Activated CD4-positive, alpha-beta T cell treated with anti-CD3 and anti-CD28 coated beads, Interleukin-2, amount 50 U/mL, for 24 hours (primary cell): ENCODE measurements at places on chromosomes 6 and 20.

DNA sequence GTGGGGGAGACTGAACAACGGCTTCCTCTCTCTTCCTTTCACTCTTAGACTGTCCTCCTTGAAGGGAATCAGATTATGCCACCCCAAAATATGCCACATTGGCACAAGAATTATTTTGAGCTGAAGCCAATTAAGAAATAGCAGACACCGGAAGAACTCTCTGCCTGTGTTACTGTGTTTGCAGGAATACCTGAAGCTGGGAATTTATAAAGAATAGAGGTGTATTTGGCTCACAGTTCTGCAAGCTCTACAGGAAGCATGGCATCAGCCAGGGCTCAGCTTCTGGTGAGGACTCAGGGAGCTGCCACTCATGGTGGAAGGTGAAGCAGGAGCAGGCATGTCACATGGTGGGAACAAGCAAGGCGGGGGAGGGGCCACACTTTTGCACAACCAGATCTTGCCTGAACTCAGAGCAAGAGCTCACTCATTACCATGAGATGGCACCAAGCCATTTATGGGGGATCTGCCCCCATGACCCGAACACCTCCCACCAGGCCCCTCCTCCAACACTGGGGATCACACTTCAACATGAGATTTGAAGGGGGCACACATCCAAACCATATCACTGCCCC, 46.0 kb downstream of the PCNA start:
- DNase-seq, result no peak

DNA sequence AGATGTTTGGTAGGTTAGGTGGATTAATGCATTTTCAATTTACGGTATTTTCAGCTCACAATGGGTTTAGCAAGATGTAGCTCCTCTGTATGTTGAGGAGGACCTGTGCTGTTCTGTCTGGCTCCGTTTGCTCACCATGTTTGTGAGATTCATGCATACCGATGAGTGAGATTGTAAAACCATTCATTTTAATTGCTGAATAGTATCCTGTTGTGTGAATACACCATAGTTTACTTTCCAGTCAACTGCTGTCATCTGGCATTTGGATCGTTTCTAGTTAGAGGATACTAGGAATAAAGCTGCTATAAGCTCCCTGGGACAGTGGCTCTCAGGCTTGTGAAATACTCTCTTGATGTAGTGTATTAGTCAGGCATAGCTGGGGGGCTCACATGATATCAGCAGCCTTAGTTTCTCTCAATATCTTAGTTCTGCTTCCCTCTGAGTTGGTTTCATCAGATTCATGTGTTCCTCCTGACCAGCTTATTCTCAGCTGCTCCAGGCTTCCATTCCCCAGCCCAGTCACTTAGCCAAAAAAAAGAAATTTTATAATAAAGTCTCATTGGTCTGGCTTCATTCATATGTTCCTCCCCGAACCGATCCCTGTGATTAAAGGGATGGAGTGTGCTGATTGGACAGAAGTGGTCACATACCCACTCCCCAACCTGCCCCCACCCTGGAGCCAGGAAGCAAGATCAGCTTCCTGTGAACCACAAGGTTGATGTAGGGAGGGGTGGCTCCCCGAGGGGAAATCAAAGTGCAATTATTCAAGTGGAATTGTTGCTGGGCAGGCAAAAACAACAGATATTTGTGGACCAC, 10.9 kb upstream of the B4GALT5 start:
- no peak for DNase-seq

- no peak for DNase-seq
These were observed 174.7 kb downstream of the OTOR start for GRCh38 chr20:16922834-16923233.

DNA sequence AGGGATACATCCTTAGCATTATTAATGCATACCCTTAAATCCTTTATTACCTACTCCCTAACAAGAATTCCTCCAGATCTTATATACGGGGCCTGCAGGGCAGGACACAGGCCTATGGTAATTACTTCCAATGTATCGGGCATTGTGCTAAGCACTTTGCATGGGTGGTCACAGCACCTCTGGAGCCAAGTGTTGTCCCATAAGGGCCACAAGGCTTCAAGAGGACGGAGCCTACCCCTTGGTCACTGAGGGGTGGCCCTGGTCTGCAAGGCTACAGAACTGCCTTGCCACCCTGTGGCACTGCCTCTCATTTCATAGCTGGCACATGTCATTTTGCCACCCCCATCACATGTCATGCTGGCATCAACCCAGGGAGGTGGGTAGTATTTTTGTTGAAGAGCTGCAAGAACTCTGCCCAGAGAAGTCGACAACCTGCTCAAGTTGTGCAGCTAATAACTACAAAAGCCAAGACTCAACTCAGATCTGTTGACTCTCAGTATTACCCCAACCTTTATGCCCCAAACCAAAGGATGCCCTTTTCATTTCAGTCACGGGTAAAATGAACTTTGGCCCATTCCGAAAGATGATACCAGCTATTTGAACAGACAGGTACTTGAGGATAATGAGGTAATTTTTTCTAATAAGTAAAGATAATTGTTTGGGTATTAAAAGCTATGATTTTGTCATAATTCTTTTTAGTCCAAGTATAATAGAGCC, 144.1 kb upstream of the AKAP12 start:
- no peak for DNase-seq

DNA sequence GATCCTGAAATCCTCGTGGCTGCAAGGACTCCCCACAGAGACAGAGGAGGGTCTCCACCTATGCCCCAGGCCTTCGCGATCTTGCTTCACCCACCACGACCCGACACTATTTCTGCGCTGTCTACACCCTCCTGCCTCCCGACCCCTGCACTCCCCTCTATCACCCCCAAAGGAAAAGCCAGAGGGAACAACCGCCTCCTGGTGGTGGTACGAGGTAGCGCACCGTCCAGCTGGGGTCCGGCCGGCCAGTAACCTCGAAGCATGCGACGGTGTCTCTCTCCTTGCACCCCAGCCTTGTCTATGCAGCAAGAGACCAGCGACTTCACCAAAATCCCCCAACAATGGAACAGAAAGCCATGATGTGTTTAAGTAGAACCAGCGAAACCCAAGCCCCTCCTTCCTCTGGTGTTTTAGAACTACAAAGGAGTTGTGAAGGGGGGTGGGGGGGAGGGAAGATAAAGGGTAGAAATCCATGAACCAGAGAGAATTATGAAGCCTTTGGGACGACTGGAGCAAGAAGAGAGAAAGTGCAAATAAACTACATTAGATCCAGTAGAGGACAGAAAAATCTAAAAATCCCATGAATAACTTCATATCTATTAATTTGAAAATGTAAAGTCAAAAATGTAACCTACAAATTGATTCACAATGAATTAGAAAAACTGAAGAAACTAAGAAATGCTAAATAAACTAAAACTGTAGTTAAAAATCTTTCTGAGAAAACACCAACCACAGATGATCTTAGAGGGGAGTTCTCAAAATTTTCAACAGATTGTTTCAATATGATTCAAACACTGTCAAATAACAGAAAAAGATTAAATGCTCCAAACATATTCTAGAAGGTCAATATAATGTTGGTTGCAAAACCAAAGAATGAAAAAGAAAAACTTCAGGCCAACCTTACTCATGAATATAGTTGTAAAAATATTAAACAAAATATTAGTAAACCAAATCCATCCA, 168.0 kb downstream of the CDK19 start:
- no peak for DNase-seq

DNA sequence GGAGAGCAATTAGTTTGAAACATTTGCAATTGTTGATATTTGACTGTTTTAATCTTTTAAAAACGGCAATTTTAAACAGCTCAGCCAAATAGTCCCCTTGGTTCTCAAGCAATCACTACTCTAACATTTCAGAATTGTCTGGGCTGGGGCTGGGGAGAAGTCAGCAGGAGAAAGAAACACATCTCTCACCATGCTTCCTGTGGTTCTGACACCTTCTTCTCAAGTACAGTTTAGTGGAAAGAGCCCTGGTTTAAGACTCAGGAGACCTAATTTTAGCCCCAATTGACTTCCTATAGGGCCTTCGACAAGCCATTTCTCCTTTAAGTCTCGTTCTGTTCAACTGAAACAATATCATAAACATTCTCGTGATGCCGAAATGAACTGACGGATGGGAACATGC, 168.4 kb upstream of the CDYL start:
- no peak for DNase-seq

- DNase-seq, result no peak
These were observed 1102.8 kb upstream of the FLRT3 start for GRCh38 chr20:15440049-15440820.

- DNase-seq, result no peak
These were observed 20.2 kb upstream of the RALGAPA2 start for GRCh38 chr20:20732641-20733040.

- DNase-seq, result no peak
These were observed 35.1 kb upstream of the SLC16A10 start for GRCh38 chr6:111052171-111052570.

- DNase-seq, result no peak
These were observed 406.5 kb upstream of the CHD6 start for GRCh38 chr20:42024653-42025052.

GRCh38 chr6:52015953-52016352, 71.5 kb downstream of the PKHD1 start:
- no peak for DNase-seq

DNA sequence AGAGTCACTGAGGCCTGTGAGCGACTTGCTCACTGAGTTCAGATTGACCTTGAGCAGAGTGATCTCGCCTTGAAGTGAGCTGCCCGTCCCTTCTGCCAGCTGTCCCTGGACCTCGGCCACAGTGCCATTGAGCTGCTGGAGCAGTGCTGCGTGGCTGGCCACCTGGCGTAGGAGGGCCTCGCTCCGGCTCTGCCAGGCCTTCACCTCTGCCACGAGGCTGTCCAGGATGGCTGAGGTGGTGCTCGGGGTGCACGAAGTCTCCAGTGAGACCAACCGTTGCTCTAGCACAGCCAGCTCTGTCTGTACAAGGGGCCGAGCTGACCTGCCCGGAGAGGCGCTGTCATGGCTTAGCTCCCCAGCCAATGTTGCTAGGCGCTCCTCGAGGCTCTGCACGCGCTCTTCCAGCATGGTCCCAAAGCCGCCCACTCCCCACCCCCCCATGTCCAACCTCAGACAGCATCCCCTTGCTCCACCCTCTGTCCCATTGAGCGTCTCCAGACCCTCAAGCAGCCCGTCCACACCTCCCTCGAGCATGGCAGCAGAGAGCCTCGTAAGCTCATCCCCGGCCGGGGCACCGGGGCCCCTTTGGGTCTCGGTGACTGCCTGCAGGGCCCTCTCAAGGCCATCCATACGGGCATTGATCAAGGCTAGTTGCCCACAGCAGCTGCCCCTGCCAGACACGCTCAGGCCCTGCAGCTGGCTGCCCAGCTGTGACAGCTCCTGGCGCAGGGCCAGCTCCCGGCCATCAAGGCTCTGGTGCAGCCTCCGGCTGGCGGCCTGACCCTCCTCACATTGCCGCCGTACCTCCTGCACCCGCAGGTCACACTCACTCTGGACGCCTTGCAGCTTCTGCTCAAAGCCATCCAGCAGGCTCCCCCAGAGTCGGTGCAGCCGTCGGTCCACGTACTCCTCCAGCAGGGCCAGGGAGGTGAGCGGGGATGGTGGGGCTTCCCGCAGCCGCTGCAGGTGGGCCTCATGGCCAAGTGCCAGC, 4.6 kb downstream of the EMILIN3 start:
- DNase-seq, result no peak

DNA sequence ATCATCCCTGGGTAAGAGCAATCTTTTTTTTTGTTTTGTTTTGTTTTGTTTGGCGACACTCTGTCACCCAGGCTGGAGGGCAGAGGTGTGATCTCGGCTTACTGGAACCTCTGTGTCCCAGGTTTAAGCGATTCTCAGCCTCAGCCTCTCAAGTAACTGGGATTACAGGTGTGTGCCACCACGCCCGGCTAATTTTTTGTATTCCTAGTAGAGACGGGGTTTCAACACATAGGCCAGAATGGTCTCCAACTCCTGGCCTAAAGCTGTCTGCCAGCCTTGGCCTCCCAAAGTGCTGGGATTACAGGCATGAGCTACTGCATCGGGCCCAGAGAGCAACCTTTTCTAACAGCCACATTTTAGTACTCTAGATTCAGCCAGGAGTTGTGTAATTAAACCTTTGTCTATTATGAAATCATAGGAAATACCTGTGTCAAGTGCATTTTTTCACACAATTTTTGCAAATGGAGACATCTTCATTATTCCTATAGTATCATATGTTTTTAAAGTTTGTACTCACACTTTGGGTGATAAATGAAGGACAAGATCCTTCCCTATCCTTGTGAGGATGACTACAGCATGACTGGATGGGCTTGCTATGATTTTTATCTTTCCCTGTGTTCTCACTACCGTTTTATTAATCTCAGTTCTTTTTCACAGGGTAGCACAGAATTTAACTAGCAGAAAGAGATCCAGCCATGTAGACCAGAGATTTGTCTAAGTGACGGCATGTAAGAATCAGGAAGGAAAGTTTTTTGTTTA, 82.6 kb downstream of the OR2B2 start:
- DNase-seq, result no peak

DNA sequence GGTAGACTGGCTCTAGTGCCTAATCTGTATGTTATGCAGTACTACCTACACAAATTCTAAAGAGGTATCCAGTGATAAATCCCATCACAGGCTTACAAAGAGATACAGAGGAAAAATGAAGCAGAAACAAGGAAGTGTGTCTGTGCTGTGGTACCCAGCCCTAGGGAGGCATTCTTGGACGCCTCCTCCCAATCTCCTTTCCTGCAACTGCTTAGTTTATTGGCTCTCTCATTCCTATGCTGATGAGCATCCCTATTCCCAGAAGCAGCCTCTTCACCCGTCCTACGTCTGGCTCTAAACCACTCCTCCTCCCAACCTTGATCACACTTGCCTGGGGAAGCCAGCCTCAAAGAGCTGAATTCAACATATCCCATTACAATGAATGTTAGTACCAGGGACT, 34.5 kb upstream of the TGM6 start:
- no peak for DNase-seq

GRCh38 chr20:7585126-7585679, 355.1 kb downstream of the HAO1 start:
- no peak for DNase-seq

GRCh38 chr6:168363811-168364792, 44.5 kb upstream of the DACT2 start:
- no peak for DNase-seq

- DNase-seq, result no peak
These were observed 439.6 kb downstream of the DOK5 start for GRCh38 chr20:54914995-54915394.

DNA sequence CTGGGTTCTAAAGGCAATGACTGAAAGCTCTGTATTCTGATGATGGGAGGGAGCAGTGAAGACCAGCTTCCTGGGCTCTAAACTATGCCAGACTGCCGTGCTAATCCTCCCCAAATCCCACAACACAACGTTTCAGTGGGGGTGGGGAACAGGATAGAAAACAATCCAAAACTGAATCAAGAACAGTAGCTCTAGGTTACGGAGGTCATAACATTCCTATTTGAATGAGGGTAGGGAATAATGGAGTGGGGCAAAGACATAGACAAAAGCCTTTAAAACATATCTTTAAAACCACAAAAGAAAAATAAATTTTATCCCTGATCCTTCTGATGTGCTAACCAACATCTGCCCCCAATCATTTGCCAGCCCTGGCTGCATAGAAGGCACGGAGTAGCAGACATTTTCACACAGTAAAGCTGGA, 7.8 kb downstream of the USP49 start:
- no peak for DNase-seq
